ENCODE measurements at places on chromosomes 6 and 20. TPM values are rescaled to one million over a fixed set of nuclear protein-coding genes. Genes with fewer than 3 reads are reported as not detected.

The NRSN2 gene
- 24.6 TPM for total RNA-seq

- H3K27me3 ChIP-seq = no peaks in the 10 kb centered on the region
- H3K27ac ChIP-seq = no peak overlapping the region
- H3K4me1 ChIP-seq = no peaks in the 10 kb centered on the region
- no peak for DNase-seq
- H3K36me3 ChIP-seq = no peaks in the 10 kb centered on the region
- H3K4me3 ChIP-seq = no peak overlapping the region
These were observed 70.5 kb upstream of the SLCO4A1 start for GRCh38 chr20:62571669-62572344.

GRCh38 chr6:40302856-40303454 lies 284.2 kb downstream of the LRFN2 start:
- H3K4me1 ChIP-seq = no peaks in the 10 kb centered on the region
- DNase-seq = no peak
- H3K27ac ChIP-seq = no peak overlapping the region
- no peak overlapping the region for H3K4me3 ChIP-seq
- peaks cover 5% of the 10 kb centered on the region for H3K27me3 ChIP-seq
- H3K36me3 ChIP-seq = no peaks in the 10 kb centered on the region

- H3K4me1 ChIP-seq = peaks cover 8% of the 10 kb centered on the region
- DNase-seq = no peak
- no peak overlapping the region for H3K4me3 ChIP-seq
- H3K27ac ChIP-seq = no peak overlapping the region
- no peaks in the 10 kb centered on the region for H3K36me3 ChIP-seq
These were observed 86.1 kb downstream of the CDC5L start for GRCh38 chr6:44473393-44474189.

Data from spleen (tissue), 13 donors.